GM23338 (cell line): ENCODE measurements at places on chromosomes 4 and X. TPM values are rescaled to one million over a fixed set of nuclear protein-coding genes. Genes with fewer than 3 reads are reported as not detected.

- no peaks in the 10 kb centered on the region for H3K27me3 ChIP-seq
- no peak overlapping the region for H3K27ac ChIP-seq
- H3K4me1 ChIP-seq: 0 out of 2 replicates have a peak, but pooled peaks cover 6% of the 10 kb centered on the region
- H3K36me3 ChIP-seq: no peaks in the 10 kb centered on the region
- no peak for DNase-seq
- H3K4me3 ChIP-seq: no peak overlapping the region
Measured at GRCh38 chrX:134908356-134908755, 82.4 kb upstream of the SMIM10 start.

STARD8 gene
- polyA plus RNA-seq: 0.74 and 1.0 TPM in 2 replicates

NDNF gene
- 0.31 and 0.57 TPM in 2 replicates for polyA plus RNA-seq

DNA sequence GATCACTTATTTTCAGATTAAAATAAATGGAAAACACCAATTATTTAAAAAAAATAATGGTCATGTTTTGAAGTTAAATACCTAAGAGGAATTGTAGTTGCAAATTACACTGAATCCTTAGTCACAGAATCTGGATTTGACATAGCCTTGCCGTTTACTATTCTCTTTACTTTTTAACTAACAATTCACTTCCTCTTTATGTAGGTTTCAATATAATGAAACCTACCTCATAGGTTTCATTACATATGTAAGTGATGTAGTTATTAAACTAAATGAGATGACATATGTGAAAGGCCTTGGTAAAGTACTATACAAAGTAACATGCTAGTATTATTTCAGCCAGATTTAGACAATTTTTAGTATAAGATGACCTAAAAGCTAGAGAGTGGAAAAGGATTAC lies 6.5 kb downstream of the SPP1 start:
- no peaks in the 10 kb centered on the region for H3K36me3 ChIP-seq
- no peaks in the 10 kb centered on the region for H3K27me3 ChIP-seq
- no peak overlapping the region for H3K27ac ChIP-seq
- no peak for DNase-seq
- no peaks in the 10 kb centered on the region for H3K4me1 ChIP-seq

DNA sequence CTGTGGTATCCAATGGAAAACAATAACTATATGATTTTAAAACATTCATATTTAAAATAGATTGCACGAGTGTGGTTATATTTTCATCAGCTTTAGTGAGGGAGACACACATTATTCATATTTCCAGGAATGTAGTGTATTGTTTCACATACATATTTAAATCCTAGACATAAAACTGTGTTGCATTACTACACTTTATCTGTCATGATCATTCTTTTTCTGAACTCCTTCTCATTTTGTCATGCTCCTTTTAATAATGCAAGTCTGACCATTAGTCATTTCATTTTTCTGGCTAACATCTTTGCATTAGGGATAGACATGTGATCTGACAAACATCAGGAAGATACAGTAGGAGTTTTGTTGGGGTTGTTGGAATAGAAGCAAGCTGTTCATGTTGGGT lies 1382.7 kb downstream of the PCDH7 start:
- H3K27ac ChIP-seq: no peak overlapping the region

DNA sequence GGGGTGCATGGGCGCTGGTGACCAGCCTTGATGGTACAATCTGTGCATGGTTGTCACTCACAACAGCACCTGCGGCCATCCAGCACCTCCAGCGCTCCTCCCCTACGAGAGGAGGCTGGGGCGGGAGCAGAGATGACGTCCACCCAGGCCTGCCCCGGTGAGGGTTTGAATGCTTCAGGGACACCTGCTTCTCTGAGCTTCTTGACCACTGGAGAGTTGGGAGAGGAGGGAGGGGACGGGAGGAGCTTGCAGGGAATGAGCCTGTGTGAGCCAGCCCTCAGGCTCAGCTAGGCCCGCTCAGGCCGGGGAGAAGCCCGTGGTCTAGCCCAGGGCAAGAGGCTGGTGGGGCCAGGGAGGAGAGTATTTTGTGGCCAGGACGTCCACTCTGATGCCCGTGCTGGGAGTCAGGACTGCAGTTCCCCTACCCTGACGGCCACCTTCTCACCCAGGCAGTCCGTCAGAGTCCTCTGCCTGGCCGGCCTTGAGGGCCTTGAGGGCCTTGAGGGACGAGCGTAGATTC lies 59.2 kb downstream of the CPZ start:
- no peaks in the 10 kb centered on the region for H3K4me1 ChIP-seq
- no peak for DNase-seq
- H3K36me3 ChIP-seq: no peaks in the 10 kb centered on the region
- no peak overlapping the region for H3K27ac ChIP-seq

DNA sequence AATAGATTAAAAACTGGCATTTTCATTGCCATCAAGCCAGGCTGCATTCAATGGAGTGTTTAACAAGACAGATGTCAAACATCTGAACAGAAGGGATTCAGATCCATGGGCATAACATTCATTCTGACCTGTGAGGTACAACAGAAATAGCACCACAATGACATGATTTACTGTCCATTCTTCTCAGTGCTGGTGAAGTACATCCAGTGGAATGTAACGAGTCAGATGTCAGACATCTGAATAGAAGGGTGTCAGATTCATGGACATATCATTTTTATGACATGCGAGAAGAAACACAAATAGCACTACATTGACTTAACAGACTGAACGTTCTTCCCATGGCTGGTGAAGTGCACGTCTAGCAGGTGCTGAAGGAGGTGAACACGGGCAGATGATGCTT lies 186.4 kb downstream of the PPP4R3C start:
- 0 out of 2 replicates have a peak, but pooled peaks cover 3% of the 10 kb centered on the region for H3K4me1 ChIP-seq
- no peak overlapping the region for H3K4me3 ChIP-seq
- H3K27ac ChIP-seq: no peak overlapping the region
- DNase-seq: no peak

FRMPD4 gene
- 0.19 and 0.28 TPM in 2 replicates for polyA plus RNA-seq

- no peaks in the 10 kb centered on the region; the same call in none of the 2 replicates for H3K36me3 ChIP-seq
- DNase-seq: peak; percentile 79
- no peak overlapping the region for H3K27ac ChIP-seq
Measured at GRCh38 chr4:40916880-40917279, 167.1 kb downstream of the NSUN7 start.

DNA sequence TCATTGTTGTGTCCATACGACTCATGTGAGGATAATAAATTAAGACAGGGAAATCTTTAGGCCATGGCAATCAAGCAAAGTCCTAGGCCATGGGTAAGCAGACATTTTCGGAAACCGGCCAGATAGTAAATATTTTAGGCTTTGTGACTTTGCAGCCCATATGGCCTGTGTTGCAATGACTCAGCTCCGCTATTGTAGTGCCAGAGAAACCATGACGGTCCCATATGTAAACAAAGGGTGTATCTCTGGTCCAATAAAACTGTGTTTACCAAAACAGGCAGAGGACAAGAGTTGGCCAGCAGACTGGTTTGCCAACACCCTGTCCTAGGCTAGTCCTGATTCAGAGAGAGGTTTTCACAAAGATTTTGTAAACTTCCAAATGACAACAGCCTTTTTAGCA lies 5.0 kb downstream of the FAM114A1 start:
- no peak for DNase-seq
- H3K27ac ChIP-seq: no peak overlapping the region
- no peak overlapping the region for H3K4me3 ChIP-seq
- no peaks in the 10 kb centered on the region for H3K36me3 ChIP-seq
- H3K4me1 ChIP-seq: peaks cover 6% of the 10 kb centered on the region; the same call in 1 of the 2 replicates

DNA sequence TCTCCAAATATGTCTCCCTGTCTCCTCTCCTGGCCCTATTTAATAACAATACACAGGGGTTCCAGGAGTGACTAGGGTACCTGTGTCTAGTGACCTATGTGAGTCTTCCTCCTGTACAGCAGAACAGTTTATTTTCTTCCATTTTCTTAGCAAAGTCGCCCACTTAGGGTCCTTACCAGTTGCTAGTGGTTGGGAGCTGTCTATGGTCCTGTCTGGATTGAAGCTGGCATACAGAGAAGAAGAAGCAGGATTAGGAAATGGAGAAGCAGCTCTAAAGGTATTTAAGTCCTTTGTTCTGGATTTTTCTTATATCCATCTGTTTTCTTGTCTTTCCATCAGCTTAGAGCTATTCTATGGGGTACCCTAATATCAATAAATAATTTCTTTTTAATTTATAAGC lies 587.1 kb upstream of the CPEB2 start:
- H3K4me3 ChIP-seq: no peak overlapping the region
- 0 out of 2 replicates have a peak, but pooled peaks cover 14% of the 10 kb centered on the region for H3K4me1 ChIP-seq
- DNase-seq: peak; percentile 58
- no peaks in the 10 kb centered on the region for H3K27me3 ChIP-seq
- H3K27ac ChIP-seq: no peak overlapping the region

DNA sequence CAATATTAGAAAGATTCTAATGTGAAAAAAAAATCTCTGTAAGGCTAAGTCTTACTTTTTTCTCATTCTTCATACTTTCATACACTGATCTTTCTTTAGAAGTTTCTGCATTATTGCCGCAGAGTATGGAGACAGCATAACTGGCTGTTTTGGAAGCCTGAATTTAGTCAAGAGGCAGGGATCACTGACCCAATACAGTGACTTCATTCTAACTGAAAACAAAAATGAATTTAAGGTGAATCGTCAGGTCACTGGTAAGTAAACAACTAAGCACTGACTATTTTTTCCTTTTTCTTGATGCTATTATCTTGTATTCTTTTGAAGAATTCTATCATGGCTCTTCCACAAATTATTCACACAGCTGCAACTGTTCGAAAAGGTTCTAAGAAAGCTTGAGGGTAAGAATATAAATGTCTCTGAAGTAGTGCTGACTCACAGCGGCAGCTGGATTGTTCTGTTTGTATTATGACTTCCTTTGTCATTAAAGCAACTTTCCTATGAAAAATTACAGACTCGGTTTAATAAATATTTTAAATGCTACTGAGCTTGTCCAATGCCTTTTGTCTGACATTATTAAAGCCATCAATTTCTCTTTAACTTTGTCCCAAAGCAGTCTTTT lies 609.3 kb downstream of the FSTL5 start:
- H3K4me3 ChIP-seq: no peak overlapping the region
- no peak for DNase-seq
- no peaks in the 10 kb centered on the region for H3K27me3 ChIP-seq
- H3K4me1 ChIP-seq: peaks cover 11% of the 10 kb centered on the region
- H3K27ac ChIP-seq: no peak overlapping the region
